Stimulated activated CD8-positive, alpha-beta memory T cell treated with anti-CD3 and anti-CD28 coated beads, Interleukin-7, amount 100 ng/mL, for 24 hours (primary cell): ENCODE measurements at places on chromosomes 7 and 10.

GRCh38 chr7:94040254-94040653 lies 36.1 kb upstream of the BET1 start:
- no peak for DNase-seq

DNA sequence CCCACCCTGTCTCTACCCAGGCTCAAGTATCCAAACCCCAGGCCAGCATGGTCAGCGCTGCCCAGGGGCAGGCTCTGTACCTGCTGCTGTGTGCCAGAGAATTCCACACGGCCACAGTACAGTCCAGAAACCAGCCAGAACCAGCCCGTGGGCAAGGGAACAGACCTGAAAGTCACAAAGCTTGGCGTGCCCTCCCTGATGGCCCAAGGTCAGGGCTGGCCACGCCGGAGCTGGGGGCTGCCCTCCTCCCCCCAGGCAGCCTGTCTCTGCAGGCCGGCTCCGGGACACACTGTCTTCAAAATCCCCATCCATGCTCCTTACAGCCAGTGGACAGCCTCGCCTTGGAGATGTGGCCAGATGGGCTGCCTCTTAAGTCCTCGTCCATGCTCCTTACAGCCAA lies 78.4 kb downstream of the CTBP2 start:
- DNase-seq: no peak

- DNase-seq: no peak
Observed at GRCh38 chr10:108791794-108792474, 1131.4 kb downstream of the XPNPEP1 start.

DNA sequence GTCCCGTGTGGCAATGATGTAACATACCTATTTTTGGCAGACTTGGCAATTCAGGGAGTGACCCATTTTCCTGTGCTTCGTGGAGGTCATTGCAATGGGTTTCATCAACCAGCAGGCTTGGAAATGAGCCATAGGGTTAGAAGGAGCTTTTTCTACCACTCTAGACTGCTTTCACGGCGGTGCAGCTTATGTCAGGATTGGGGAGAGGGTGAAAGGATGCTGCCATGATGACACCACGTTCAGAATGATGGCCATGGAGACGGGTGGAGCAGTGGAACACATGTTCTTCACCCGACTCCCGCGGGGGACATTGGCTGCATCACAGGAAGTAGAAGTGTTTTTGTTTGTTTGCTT lies 220.2 kb downstream of the EMX2 start:
- DNase-seq: no peak

- no peak for DNase-seq
Observed at GRCh38 chr7:16774986-16775385, 21.4 kb downstream of the TSPAN13 start.

- no peak for DNase-seq
Observed at GRCh38 chr7:67406976-67407375, 410.3 kb downstream of the TYW1 start.

- no peak for DNase-seq
Observed at GRCh38 chr10:112054516-112054915, 129.0 kb downstream of the GPAM start.

DNA sequence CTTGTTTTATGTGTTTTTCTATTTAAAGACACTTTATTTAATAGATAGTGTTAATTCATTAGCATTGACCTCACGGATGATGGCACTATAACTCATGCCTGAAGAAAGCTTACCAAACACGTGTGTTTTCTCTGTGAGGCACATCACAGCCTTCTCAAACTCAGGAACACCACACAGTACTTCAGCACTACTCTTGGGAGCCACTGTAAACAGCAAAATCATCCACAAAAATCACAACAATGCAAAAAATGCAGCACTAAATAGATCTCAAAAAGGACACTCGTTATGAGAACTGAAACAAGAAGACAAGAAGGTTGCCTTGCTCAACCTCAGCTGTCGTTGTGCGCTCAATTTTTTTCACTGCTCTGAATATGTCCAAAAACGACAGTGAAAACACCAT lies 12.0 kb upstream of the PARP12 start:
- DNase-seq: no peak

- no peak for DNase-seq
Observed at GRCh38 chr7:93622036-93623033, 47.8 kb upstream of the CALCR start.

- no peak for DNase-seq
Observed at GRCh38 chr7:101932083-101932482, 114.7 kb downstream of the CUX1 start.

DNA sequence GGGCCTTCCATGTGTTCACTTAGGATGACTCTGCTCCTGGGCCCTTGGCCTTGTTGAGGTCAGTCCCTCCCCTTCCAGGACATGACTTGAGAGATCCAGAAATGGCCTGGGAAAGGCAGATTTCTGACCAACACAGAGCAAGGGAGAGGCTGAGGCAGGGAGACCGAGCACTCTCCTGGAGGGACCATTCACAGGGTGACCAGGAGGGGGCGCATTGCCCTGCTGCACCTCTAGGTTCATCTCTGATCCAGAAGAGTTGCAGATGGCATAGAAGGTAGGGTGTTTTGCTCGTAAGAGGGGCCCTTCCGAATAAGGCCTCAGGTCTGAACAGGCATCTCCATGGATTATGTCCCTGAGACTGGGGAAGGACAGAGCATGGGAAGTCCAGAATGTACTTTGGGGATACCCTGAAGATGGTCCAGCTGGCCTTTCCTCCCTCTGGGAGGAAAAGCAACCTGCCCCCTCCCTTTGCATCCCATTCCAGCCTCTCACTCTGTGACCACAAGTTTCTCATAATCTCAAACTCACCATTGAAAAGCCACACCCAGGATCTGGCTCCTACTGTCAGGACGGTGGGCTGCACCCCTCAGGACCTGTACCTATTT lies 6.6 kb downstream of the DMBT1 start:
- DNase-seq: no peak

GRCh38 chr7:130430841-130431666 lies 9.8 kb downstream of the CEP41 start:
- no peak for DNase-seq

- DNase-seq: no peak
Observed at GRCh38 chr7:75738604-75738974, at the start of gene HIP1. HIP1 (minus strand) TSS chr7:75738941; CDS start chr7:75738920, 21 bp downstream.

DNA sequence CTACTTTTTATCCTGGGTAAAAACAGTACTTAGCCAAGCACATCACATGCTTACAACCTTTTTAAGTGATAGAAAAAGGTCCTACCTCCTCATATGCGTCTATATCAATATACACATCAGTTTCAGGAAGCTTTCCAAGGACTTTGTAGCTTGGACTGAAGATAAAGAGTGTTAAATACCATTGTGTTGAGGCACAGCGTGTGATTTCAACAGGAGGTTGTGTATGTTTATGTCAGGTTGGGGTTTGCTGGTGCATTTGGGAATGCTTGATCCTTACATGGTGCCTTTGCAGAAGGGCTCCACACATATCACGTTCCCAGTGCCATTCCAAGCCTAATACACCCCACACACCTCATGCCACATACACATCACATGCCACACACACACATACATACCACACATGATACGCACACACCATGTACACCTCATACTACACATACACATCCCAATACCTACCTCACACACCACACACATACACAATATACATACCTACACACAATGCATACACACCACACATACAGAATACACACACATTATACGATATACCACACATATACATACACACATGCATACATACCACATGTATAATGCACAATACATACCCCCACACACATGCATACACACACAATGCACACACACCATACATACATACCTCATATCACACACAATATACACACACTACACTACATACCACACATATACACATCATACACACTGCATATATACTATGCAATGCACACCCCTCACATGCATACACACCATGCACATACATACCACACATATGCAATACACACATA lies 33.1 kb downstream of the PSMC2 start:
- DNase-seq: no peak

DNA sequence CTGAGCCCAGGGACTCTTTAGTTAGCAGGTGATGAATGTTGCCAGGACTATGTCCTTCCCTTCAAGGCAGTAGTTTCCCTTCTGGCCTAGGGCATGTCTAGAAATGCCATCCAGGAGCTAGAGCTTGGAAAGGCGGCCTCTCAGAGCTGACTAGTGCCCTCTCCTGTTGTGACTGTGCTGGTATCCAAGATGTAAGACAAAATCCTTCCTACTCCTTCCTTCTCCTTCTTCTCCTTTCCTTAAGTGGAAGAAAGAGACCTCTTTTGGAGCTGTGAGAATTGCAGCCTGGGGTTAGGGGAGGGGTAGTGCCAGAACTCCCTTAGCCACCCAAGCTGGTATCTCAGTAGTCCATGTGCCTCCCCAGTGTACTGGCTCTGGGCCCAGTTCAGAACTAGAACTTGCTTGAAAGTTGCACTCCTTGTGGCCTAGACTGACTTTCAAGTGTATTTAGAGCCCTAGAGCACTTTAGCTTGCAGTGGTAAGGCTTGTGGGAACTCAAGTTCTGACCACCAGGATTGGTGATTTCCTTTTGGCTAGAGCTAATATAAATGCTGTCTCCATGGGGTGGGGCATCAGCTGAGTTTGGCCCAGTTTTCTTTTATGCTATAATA lies 118.8 kb downstream of the NPSR1 start:
- DNase-seq: no peak

DNA sequence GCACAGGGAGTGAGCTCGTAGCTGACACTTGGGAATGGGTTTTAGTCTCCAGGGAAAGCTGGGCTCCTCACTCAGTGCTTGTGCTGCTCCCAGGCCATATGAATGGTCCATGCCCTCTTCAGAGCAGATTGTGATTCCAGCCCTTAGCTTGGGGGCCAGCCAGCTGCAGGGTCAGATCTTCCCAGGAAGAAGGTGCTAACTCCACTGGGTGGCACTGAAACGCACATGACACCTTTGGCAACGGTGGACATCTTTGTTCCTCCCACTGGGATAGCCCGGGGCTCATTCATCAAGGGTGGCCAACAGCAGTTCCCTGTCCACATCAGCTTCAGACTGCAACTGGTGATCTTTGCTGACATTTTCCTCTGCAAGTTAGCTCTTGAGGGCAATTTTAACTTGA lies 129.2 kb downstream of the DYNC2I1 start:
- DNase-seq: no peak

- DNase-seq: no peak
Observed at GRCh38 chr10:114638821-114639625, 19.1 kb downstream of the ABLIM1 start.

DNA sequence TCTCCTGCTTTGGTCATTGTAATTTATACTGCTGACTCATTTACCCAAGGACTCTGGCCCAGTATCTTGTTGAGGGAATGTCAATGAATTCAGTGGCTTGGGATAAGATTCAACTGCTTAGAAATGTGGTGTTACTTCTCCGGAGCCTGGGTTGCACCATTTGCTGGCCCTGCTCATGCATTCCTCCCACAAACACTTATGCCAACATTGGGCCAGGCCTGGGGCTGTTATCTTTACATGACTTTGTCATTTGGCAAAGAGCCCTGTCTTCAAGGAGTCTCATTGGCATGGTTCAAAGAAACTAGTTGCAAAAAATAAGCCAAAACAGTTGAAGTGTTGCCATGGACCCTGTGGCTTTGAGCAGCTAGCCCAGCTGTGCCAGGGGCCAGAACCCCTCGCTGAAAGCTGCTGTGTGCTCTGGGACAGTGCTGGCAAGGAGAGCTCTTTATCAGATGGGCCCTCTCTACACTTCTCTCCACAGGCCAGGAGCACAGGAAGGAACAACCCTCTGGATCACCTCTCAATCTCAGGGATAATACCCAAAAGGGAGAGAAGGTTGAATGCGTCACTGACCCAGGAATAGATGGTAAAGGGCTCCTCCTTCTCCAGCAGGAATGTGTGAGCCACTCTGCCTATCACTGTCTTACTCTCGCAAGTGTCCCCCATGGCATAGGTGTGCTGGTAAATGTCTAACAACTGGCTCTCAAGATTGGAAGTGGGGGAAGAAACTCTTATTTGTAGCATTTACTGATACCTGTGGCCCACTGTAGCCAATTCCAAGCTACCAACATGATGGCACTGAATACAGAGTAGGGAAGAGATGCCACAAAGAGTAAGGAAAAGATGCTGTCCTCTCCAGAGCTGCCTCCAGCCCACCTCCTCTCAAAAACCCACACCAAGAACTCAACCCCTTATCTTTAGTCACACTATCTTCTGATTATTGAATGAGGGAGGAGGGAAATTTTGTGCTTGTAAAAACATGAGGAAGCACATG lies 23.5 kb upstream of the PDE1C start:
- DNase-seq: no peak

GRCh38 chr10:115963848-115964247 lies 309.2 kb downstream of the GFRA1 start:
- DNase-seq: no peak

DNA sequence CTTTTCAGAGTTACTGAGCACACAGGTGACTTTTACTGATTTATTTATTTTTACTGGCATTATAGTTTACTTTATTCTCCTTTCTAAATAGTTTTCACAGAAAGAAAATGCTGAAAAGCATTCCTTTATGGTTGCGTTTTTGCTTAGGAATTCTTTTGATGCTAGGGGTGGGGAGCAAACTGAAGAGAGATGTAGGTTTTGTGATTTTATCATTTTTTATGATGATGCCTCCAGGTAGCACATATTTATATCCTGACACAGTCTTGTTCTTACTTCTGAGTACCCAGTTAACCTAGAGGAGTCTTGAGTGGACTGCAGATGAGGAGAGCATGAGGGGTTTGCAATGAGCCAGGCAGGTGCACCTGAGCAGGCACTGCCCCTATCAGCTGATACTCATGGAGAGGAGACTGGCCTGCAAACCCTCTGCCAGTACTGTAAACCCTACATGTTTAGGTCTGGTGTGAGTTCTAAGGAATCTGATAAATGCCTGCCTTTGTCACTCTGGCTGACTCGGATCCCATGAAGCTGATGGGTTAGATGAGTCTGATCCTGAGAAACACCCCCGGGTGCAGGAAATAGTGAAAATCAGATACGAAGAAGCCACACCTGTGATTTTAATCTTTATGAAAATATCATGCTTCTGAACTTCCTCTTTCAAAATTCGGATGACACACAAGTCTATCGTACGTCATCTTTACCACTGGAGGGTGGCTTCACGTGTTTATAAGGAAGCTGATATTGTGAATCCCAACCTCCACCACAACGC lies 302.9 kb downstream of the WDR37 start:
- no peak for DNase-seq

DNA sequence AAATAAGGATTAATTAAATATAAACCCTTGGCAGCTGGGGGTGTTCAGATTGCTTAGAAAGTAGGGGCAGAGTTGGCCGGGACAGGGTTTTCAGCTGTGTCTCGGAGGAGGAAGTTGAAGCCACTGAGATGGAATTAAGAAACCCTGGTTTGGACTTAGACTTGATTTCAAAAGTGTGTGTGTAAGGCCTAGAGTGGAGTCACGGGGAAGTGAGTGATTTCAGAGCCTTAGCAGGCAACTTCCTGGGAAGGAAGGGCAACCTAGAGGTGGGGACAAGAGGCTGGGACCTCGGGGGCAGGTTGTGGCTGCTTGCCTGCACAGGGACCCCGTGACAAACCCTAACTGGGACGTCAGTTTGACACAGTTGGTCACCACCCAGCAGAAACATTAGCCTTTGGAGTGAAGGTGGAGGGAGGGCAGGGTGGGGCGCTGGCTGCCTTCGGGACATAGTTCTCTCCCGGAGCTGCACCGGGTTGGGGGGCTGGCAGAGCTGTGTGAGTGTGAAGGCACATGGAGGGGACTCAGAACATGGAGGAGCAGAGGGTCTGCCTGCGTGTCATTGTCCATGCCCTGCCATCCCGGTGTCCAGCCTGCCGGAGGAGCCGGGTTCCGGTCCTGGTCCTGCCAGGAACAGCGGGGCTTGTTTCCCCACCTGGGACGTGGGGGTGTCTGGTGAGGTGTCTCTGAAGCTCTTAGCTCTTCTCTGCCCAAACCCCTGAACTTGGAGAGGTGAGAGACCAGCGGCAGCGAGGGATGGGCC lies 1.8 kb downstream of the BRI3 start:
- DNase-seq: no peak
